ENCODE measurements at places on chromosomes 6 and 20. TPM values are rescaled to one million over a fixed set of nuclear protein-coding genes. Genes with fewer than 3 reads are reported as not detected.

The CCM2L gene
- total RNA-seq: 4.3 TPM

The TPMT gene
- total RNA-seq: 4.5 TPM

The FAM184A gene
- 8.1 TPM for total RNA-seq

The ERVFRD-1 gene
- total RNA-seq: not detected

Measured in omental fat pad (tissue), 4 donors.